ENCODE measurements at places on chromosomes 1 and 21.

GRCh38 chr1:52792036-52792435 is 50.5 kb upstream of the ZYG11A start:
- DNase-seq = no peak

DNA sequence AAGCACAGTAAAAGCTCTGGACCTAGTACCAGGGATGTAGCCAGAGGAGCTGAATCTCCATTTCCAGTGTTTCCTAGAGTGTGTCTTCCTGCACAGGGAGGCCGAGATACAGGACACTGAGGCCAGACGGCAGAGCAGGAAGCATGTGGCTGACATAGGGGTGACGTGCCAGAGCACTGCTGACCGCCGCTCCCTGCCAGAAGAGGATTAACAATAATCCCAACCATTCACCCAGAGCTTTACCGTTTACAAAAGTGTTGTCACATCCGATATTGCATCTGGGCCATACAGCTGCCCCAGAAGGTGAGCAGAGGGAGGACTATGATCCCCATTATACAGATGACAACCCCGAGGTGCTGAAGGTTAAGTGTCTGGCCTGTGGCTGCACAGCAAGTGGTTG is 5.8 kb upstream of the CLDN19 start:
- peak; percentile 42 for DNase-seq

GRCh38 chr1:198595765-198596164 is 43.1 kb upstream of the PTPRC start:
- no peak for DNase-seq

DNA sequence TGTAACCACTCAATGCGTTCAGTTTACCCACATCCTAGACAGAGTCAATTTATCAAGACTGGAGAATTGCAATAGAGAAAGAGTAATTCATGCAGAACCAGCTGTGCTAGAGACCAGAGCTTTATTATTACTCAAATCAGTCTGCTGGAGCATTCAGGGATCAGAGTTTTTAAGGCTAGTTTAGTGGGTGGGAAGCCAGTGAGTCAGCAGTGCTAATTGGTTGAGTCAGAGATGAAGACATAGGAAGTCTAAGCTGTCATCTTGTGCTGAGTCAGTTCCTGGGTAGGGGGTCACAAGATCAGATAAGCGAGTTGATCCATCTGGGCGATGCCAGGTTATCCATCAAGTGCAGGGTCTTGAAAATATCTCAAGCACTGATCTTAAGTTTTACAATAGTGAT is 499.6 kb downstream of the MRPL39 start:
- DNase-seq = peak; percentile 4

- DNase-seq = no peak
These were observed 25.8 kb upstream of the CCN1 start for GRCh38 chr1:85554630-85555327.
